ENCODE measurements at places on chromosomes 16 and 17. TPM values are rescaled to one million over a fixed set of nuclear protein-coding genes. Genes with fewer than 3 reads are reported as not detected.

CA5A gene
- total RNA-seq, result not detected

- no peak for DNase-seq
Observed at GRCh38 chr17:50451943-50452629, 16.6 kb downstream of the CHAD start.

- no peak for DNase-seq
Observed at GRCh38 chr17:7882068-7882467, 6.5 kb upstream of the CHD3 start.

GRCh38 chr16:3158510-3159314 is 23.9 kb downstream of the ZNF213 start:
- peak; percentile 93 for DNase-seq

DNA sequence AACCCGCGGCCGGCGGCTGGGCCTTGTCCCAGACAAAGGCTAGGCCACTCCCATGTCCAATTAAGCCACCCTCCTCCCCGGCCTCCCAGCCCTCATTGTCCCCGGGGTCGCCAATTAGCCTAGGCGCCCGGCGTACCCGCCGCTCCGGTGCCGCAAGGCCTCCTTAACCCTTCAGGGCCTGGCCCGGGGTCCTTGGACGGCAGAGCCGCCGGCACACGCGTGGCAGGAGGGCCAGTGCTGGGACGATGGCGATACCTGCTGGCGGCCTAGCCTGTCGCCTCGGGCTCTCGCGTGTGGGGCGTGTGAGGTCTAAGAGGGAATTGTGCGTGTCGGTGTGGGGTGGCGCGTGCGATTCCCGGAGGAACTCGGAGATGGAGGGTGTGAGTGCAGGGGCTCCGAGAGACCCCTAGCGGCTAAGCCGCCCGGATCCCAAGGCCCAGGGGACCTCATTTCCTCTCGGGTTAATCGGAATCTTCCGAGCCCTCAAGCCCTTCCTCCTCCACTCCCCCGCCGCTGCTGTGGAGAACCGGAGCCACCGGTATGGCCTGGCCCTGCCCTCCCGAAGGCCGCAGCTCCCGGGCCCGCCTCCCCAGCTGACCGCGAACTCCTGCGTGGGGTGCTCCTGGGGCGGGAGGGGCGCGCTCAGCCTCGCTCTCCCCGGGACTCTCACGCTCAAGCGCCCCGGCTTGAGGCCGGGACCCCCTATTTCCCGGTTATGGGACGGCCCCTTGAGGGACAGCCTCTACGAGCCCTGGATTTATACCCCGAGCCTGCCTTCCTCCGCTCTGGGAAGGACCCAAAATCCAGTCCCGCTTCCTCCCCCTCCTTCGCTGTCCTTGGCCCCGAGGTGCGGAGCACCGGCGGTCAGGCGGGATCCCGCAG is 11.9 kb downstream of the TBX2 start:
- DNase-seq, result peak; percentile 79
